T-helper 2 cell treated with Interferon-gamma antibody and Interleukin-4, amounts not matched to agents 5 μg/mL and 100 μg/mL, for 36 hours (primary cell): ENCODE measurements at places on chromosomes 4 and X.

- no peak overlapping the region for H3K4me3 ChIP-seq
- no peak overlapping the region for H3K27ac ChIP-seq
- DNase-seq: no peak
Measured at GRCh38 chr4:48193921-48194468, 59.9 kb upstream of the TXK start.

- no peak overlapping the region for H3K4me3 ChIP-seq
- peaks cover 3% of the 10 kb centered on the region for H3K27me3 ChIP-seq
- H3K27ac ChIP-seq: no peak overlapping the region
- peak; percentile 3 for DNase-seq
- no peaks in the 10 kb centered on the region for H3K4me1 ChIP-seq
- H3K36me3 ChIP-seq: no peaks in the 10 kb centered on the region
Measured at GRCh38 chrX:17944833-17945497, 83.9 kb upstream of the RAI2 start.

DNA sequence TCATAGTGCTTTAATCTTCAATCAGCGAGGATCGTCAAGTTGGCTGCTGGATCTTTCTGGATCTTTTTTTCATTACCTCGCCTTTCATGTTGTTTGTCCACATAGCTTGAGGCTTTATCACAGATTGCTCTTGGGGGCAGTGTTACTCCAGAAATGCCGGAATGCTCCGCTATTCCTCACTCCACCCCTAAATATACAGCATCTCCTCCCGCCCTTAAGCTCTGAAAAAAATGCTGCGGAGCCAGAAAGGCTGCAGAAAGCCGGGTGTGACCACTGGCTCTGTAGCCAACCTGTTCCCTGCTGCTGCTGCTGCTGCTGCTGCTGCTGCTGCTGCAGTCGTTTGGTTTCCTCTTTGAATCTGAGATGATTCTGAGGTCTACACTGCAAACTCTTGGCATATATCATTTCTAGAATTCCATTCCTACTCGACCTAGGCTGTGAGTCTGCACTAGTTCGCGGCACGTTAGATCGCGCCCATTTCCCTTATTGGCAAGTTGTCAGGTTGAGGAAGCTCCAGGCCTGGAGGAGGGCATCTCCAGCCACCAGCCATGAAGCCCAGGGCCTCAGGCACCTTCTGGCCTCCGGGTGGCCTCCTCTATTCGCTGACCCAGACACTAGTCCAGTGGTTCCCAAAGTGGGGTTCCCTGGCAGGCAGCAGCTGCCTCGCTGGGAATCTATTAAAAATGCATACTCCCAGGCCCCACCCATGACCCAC is 34.2 kb downstream of the WDR13 start:
- no peaks in the 10 kb centered on the region for H3K27me3 ChIP-seq
- peak overlapping the region; percentile 41 for H3K27ac ChIP-seq
- peak; percentile 55 for DNase-seq
- H3K4me1 ChIP-seq: peaks cover 4% of the 10 kb centered on the region
- peak overlapping the region; percentile 34 for H3K4me3 ChIP-seq

DNA sequence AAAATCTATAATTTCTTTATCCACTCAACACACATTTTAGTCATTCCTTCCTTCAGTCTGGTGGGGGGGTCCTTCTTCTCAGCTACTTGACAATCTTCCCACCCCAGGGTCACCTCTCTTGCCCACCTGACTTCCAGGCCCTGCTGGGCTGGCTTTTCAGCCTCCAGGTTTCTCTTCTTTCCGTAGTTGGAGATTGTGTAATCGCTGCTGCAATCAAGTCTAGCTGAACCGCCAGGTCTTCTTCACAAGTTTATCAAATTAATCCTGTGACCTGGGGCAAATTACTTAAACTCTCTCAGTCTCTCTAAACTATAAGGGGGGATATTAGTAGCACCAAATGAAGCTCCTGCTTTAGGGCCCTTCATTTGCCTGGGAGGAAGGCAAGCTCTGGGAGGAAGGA is 102.9 kb upstream of the TNIP3 start:
- H3K4me3 ChIP-seq: no peak overlapping the region
- peaks cover 2% of the 10 kb centered on the region for H3K27me3 ChIP-seq
- H3K4me1 ChIP-seq: peaks cover 14% of the 10 kb centered on the region
- no peak overlapping the region for H3K27ac ChIP-seq

- no peaks in the 10 kb centered on the region for H3K27me3 ChIP-seq
- no peak for DNase-seq
Measured at GRCh38 chr4:184763150-184763780, 29.4 kb upstream of the CENPU start.

GRCh38 chr4:2331519-2332200 is 69.8 kb upstream of the MXD4 start:
- no peak overlapping the region for H3K4me3 ChIP-seq
- H3K27me3 ChIP-seq: no peaks in the 10 kb centered on the region
- DNase-seq: no peak
- H3K27ac ChIP-seq: no peak overlapping the region
- peaks cover 9% of the 10 kb centered on the region for H3K36me3 ChIP-seq

GRCh38 chr4:27087306-27088045 is 226.8 kb downstream of the STIM2 start:
- H3K4me1 ChIP-seq: peaks cover 3% of the 10 kb centered on the region

DNA sequence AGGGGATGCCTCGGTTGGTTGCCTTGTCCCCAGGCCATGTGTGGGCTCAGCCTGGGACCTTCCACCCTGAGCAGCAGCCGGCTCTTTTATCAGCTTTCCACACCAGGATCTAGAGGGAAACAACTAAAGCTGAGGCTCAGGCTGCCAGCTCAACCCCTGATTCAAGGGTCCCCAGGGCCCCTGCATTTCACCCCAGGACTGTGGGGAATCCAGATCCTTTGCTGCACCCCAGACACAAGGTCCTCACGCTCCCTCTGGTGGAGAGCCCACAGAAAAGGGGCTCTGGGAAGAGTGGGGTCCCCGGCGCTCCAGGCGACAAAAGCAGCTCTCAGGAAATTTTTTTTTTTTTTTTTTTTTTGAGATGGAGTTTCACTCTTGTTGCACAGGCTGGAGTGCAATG is 64.3 kb downstream of the ZFYVE28 start:
- peaks cover 3% of the 10 kb centered on the region for H3K4me1 ChIP-seq
- no peak for DNase-seq
- H3K27me3 ChIP-seq: no peaks in the 10 kb centered on the region
- H3K27ac ChIP-seq: no peak overlapping the region
- no peak overlapping the region for H3K4me3 ChIP-seq

GRCh38 chr4:165971933-165972332 is 98.9 kb downstream of the TLL1 start:
- H3K27me3 ChIP-seq: no peaks in the 10 kb centered on the region
- H3K4me3 ChIP-seq: no peak overlapping the region
- H3K36me3 ChIP-seq: no peaks in the 10 kb centered on the region
- DNase-seq: no peak

- no peak overlapping the region for H3K4me3 ChIP-seq
- H3K27me3 ChIP-seq: no peaks in the 10 kb centered on the region
- H3K4me1 ChIP-seq: no peaks in the 10 kb centered on the region
- no peak for DNase-seq
Measured at GRCh38 chr4:59570860-59571476, 1629.2 kb upstream of the ADGRL3 start.

DNA sequence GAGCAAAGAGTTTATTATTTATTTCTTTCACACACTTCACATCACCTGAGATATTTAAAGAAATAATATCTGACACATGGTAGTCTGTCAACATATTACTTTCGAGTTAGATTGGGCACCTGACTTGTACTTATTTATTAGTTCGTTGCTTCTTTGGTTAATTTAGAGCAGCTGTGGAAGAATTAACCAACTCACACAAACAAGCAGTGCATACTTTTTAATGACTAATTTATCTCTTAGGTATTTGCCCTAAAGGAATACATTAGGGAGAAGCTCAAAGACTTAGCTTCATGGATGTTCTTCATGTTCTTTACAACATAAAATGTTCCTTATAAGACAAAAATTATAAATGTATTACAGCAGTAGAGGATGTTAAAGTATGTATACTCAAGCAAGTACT is 242.9 kb downstream of the ARHGAP24 start:
- H3K4me3 ChIP-seq: no peak overlapping the region
- H3K36me3 ChIP-seq: no peaks in the 10 kb centered on the region
- no peaks in the 10 kb centered on the region for H3K27me3 ChIP-seq

GRCh38 chr4:42152507-42153504 is at the start of gene BEND4:
TSS of gene BEND4 (minus strand) at chr4:42152655. CDS start at chr4:42152143, 512 bp downstream.
- peaks cover 49% of the 10 kb centered on the region for H3K27me3 ChIP-seq
- DNase-seq: no peak
- H3K4me3 ChIP-seq: peak within 1 kb of the TSS; percentile 67
- no peak within 1 kb of the TSS for H3K27ac ChIP-seq

- DNase-seq: no peak
- no peaks in the 10 kb centered on the region for H3K27me3 ChIP-seq
- H3K4me3 ChIP-seq: no peak overlapping the region
- no peaks in the 10 kb centered on the region for H3K4me1 ChIP-seq
Measured at GRCh38 chr4:186792728-186793366, 69.2 kb upstream of the FAT1 start.

DNA sequence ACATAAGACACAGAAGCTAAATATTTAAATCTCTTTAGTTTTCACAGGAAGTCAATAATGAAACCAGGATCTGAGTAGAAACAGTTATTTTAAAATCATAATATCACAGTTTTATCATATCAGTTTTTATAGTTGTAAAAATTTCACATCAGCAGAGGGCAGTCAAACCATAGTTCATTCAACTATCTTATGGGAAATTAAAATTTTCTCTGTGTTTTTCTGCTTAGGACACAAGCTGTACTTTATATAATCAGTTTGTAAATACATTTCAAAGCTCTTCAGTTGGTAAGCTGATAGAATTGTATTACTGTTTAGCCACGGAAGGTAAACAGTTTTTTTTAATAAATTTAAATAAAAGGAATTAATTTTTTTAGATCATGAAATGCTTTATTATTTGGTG is 204.8 kb upstream of the NUDT6 start:
- no peaks in the 10 kb centered on the region for H3K27me3 ChIP-seq
- H3K27ac ChIP-seq: no peak overlapping the region
- H3K4me1 ChIP-seq: no peaks in the 10 kb centered on the region
- peaks cover 3% of the 10 kb centered on the region for H3K36me3 ChIP-seq

DNA sequence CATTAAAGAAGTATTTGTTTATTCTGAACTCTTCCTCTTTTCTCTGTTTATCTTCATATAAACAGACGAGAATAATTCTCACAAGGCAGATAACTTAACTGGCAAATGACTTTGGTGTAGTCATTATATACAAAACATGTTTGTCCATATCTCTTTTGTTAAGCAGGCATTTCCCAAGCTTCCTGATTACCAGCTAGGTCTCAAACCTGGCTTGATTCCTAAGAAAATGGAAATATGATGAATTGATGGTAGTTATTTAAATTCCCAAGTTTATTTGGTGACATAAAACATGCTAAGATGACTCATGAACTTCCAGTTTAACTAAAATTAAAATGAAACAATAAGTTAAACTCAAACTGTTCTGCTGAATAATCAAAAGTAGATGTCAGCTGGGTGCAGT is 96.8 kb downstream of the ARSJ start:
- H3K4me3 ChIP-seq: no peak overlapping the region
- no peaks in the 10 kb centered on the region for H3K27me3 ChIP-seq
- H3K27ac ChIP-seq: no peak overlapping the region
- peaks cover 2% of the 10 kb centered on the region for H3K4me1 ChIP-seq
- no peaks in the 10 kb centered on the region for H3K36me3 ChIP-seq

- H3K36me3 ChIP-seq: no peaks in the 10 kb centered on the region
- H3K27me3 ChIP-seq: peaks cover 4% of the 10 kb centered on the region
- H3K27ac ChIP-seq: no peak overlapping the region
Measured at GRCh38 chr4:101464596-101464995, 117.3 kb upstream of the PPP3CA start.

- no peak for DNase-seq
- no peak overlapping the region for H3K27ac ChIP-seq
- no peaks in the 10 kb centered on the region for H3K27me3 ChIP-seq
- no peaks in the 10 kb centered on the region for H3K4me1 ChIP-seq
Measured at GRCh38 chr4:24988776-24989175, 42.0 kb downstream of the LGI2 start.

- peak overlapping the region; percentile 19 for H3K27ac ChIP-seq
- H3K36me3 ChIP-seq: peaks cover 58% of the 10 kb centered on the region
- H3K27me3 ChIP-seq: no peaks in the 10 kb centered on the region
- H3K4me3 ChIP-seq: peak overlapping the region; percentile 28
- H3K4me1 ChIP-seq: peaks cover 46% of the 10 kb centered on the region
Measured at GRCh38 chr4:102871772-102872171, 3.0 kb downstream of the CISD2 start.

DNA sequence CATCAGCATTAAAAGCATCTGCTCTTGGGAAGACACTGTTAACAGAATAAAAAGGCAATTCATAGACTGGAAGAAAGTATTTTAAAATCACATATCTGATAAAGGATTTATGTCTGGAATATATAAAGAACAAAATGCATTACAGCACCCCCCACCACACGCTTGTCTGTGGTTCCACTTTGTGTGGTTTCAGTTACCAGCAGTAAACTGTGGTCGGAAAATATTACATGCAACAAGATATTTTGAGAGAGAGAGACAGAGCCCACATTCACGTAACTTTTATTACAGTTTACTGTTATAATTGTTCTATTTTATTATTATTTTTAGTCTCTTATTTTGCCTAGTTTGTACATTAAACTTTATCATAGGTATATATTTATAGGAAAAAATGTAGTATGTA is 21.2 kb upstream of the PDE6B start:
- H3K4me3 ChIP-seq: no peak overlapping the region
- H3K36me3 ChIP-seq: no peaks in the 10 kb centered on the region
- peak; percentile 23 for DNase-seq

DNA sequence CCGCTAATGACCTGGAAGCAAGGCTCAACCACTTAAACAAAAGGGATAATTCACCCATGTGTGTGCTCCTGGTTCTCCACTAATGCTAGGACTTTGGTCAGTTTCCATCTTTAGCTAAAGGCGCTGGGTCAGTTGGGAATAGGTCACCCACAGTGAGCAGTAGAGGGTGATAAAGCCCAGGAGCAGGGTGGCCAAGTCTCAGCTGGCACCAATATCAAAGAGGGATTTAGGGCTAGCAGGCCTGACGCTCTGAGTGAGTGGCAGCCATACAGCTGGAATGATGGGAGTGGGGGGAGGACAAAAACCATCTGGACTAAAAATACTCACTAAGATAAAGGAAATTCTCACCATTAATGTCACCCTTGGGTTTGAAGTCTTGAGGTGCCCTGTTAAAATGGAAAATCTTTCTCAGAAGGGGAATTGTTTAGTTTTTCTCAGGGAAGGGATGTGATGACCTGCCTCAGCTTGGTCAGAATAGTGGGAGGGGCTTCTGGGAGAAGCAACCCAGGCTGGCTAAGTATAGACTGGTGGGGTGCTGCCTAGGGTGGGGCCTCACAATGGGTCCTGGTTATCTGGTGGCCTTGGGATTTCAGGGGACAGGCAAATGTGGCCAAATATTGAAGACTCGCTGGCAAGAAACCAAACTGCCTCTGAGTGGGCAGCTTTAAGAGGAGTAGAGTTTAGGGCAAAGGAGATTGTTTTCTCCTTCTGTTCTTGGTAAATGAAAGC is 47.1 kb downstream of the TSC22D3 start:
- no peaks in the 10 kb centered on the region for H3K27me3 ChIP-seq
- no peak overlapping the region for H3K4me3 ChIP-seq
- no peak overlapping the region for H3K27ac ChIP-seq
- H3K36me3 ChIP-seq: no peaks in the 10 kb centered on the region
